NCI-H748 treated with DMSO at 0.1 percent for 48 hours (cell line): ENCODE measurements at places on chromosomes 4 and X.

DNA sequence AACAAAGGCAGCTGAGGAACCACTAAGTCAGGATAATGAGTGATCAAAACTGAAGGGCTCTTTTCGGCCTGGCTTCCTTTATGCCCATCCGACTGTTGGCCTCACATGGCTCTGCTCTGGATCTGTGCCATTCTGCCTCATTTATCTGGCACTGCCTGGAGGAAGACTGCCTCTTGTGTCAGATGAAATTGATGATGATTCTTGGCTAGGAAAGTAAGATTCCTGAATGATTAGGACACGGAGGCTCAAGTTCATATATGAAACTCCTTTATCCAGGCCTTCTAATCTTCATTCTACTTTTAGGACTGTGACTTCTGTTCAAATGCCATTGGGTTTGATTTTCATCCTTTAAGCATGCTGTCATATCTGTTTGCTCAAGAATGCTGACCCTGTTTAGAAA, 475.4 kb upstream of the RPS6KA3 start:
- no peak for DNase-seq

GRCh38 chr4:129394635-129395034, 298.7 kb downstream of the C4orf33 start:
- DNase-seq = no peak

- DNase-seq = no peak
Observed at GRCh38 chr4:95428291-95429070, 120.3 kb downstream of the UNC5C start.

DNA sequence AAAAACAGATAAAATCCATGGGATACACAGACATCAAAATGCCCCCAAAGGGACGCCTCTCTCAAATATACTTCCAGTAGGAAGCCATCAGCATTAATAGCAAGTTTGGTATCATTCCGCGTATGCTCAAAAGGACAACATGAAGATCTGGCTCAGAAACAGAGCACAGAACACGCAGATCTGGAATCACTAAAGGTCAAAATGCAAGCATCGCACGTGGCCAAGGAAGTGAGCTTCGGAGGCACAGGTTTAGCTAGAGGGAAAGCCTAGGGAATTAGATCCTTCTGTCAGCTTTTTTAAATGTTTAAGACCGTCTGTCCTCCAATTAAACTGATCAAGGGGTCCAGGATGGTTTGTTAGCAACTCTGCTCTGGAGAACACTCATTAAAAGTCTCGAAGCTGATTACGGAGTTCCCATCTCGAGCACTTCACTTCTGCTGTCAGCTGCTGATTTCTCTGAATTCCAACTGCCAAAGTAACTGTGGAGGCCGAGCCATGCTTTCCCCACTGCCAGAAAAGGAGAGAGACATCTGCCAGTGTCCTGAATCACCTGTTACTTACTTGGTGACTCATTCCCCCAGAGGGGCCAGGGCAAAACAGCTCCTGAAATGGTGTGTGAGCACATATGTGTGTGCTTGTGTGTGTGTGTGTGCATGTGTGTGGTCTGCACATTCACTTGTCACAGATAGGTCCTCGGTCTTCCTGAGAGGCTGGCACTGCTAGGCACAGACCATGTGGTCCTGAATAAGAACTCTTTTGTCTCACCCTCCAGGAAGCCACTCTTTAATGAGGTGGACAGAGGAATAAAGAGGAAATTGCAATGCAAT, 177.7 kb upstream of the PPARGC1A start:
- DNase-seq = no peak

DNA sequence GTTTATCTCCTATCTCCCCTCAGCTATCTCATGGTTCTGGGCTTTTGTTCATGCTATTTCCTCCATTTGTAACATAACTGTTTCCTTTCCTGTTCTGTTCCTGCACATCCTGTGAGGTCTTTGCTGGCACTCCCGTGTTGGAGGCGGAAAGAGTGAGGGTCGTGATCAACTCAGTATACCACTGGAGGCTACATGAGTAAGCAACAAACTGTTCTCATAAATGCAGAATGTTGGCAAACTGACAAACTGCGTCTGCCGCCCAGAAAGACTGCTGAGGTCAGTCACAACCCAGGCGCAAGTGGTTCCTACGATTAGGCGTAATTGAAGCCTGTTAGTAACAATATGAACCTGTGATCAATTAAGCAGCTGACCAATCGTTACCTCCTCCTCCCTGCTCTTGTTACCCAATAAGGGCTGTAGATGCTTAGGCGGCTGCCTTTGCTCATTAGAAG, 48.8 kb downstream of the C4orf33 start:
- DNase-seq = no peak

DNA sequence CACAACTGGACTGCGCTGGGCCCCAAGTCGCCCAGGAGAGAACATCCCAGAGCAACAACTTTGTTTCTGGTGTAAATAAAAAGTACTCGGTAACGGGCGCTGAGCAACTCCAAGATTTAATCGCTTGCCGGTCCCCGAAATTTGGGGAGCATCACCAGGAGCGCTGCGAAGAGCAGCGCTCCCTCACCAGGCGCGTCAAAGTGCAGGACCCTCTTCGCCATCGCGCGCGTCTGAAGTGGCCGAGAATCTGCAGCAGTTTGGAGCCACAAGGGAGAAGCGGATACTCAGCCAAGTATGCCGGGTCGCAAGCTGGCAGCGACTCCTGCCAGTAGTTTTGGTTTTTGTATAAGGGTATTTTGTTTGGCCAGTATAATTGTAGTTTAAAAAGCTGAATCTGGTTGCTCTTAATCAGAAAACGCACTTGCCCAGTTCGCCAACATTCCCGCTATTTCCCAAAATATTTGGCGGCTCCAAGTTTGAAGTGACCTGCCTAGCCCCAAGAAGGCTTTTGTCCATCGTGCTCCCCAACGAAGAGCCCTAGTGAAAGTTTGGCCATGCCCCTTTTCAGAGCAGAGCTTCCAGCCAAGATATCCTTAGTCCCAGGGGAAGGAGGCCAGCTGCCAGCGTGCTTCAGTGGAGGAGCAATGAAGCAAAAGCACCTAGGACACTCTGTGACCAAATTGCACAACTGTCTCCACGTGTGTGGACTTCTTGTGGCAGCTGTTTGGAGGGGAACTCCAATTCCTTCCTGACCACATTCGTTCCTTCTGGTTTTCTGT, 557 bp upstream of the KDR start:
- DNase-seq = no peak
